ENCODE measurements at places on chromosomes 6 and 20.

- no peak for DNase-seq
Observed at GRCh38 chr20:3158968-3159431, 665 bp downstream of the FASTKD5 start.

DNA sequence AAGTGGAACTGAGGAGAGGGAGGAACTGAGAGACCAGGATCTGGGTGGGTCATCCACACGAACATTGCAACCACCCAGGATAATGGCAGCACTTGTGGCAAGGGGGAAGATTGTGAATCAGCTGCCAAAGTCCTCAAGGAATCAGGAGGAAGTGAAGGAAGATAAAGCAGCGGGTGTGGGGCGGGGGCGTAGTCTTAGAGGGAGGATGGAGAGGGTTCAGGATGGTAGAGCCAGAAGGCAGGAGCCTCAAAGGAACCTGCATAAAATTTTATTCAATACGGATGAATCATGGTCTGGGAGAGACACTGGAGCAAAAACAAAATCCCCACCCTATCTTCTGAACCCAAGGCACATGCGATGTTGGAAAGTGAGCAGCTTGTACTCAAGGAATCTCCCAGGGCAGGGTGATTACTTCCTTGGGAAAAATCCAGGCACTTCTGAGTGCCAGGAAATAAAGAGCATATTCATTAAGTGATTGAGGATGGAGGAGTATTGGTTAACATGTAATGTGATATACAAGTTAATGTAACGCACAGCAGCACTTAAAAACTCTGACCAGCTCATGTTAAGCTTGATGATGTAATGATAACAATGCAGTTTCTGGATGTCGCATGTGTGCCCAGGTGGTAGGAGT lies 82.0 kb upstream of the B3GAT2 start:
- DNase-seq, result no peak

DNA sequence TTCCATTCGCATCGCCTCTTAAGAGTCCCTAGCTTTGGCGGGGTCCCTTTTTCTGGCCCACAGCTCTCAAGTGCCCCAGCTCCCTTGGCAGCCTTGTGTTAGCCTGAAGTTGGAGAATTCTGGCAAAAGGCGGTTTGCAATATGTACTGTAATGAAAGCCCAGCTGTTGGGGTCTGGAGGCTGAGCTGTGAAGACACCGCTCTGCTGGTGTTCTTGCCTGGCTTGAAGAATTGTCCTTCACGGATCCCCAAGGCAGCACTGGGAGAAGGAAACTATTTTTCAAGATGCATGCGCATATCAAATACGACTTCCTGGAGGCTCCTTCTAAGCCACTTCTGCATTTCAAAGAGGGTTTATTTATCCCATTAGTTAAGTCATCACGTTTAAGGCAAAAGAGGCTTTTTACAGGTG lies 21.4 kb upstream of the CITED2 start:
- no peak for DNase-seq

GRCh38 chr6:99119109-99120031 lies 171.6 kb upstream of the FBXL4 start:
- DNase-seq, result no peak

DNA sequence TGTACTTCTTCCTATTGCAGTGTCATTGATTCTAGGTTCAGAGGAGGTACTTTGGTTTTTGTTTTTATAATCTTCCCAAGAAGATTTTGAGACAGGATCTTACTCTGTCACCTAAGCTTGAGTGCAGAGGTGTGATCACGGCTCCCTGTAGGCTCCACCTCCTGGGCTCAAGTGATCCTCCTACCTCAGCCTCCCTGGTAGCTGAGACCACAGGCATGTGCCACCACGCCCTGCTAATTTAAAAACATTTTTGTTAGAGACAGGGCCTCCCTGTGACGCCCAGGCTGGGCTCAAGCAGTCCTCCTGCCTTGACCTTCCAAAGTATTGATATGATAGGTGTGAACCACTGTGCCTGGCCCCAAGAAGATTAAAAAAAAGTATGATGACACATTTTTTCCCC lies 3.4 kb upstream of the SLC17A5 start:
- DNase-seq, result no peak

- no peak for DNase-seq
Observed at GRCh38 chr6:153312634-153313033, 181.6 kb upstream of the RGS17 start.

- no peak for DNase-seq
Observed at GRCh38 chr6:33206027-33206863, 1.8 kb downstream of the HSD17B8 start.

DNA sequence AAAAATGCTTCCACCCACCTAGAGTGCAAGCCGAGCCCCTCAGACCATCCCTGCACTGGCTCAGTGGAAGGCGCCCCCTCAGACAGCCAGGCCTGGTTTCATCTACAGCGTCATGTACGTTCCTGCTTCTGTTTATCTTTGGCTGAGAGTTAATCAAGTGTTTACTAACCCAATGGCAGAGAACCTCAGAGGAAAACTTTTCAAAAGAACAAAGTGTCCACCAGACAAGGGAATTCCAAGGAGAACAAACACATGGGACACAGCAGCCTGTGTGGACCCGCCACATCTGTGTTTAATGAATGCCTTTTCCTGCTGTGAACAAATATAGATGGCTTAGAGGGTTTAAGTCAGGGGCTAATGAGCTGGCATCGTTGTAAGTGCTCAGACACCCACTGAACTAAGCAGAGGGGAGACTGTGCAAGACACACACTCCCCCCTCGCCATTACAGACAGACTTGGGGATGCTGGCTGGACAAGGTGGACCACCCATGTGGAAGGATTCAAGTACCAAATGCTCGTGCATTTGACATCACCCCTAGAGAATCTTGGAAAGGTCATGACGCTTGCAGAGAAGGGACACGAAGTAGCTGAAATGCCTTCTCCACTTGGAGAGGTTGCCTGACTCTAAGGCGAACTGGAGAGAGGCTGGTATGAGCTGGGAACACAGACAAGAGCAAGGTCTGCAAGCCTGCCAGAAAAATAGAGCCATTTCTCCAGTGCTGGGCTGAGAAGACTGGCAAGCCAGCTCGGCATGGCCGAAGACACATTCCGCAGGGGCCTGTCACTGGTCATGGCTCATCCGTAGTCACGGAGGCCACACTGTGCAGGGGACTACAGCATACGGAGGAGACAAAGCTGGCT lies 53.5 kb upstream of the NXT1 start:
- no peak for DNase-seq

DNA sequence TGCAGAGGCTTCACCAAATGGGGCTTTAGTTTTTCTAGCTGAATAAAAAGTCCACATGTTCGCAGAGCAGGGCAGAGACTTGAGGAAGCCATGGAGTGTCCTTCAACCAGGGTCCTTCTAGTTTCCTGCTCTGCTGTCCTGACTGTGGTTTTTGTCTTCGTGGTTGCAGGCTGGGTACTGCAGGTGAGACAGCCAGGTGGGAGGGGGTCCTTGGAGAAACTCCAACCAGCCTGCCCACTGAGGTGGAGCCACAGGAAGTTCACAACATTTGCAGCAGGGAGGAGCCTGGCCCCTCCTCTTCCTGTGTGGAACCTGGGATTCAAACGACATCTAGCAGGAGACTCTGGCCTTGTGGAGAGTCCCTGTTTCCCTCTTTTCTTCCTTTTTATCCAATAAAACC lies 68.8 kb upstream of the MYLIP start:
- no peak for DNase-seq

DNA sequence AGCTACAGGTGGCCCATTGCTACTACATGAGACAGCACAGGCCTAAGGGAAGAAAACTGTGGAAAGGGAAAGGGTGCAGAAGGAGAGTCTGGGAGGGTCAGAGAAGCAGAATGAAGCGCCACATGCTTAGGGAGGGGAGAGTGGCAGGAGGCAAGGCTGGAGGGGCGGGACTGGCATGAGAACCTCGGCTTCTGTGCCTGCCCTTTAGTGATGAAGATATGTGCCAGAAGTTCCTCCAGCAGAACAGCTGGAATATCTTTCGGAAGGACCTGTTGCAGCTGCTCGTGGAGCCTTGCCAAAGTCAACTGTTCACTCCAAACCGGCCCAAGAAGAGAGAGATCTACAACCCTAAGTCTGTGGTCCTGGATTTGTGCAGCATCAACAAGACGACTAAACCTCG lies 61.8 kb downstream of the CNBD2 start:
- DNase-seq, result no peak

DNA sequence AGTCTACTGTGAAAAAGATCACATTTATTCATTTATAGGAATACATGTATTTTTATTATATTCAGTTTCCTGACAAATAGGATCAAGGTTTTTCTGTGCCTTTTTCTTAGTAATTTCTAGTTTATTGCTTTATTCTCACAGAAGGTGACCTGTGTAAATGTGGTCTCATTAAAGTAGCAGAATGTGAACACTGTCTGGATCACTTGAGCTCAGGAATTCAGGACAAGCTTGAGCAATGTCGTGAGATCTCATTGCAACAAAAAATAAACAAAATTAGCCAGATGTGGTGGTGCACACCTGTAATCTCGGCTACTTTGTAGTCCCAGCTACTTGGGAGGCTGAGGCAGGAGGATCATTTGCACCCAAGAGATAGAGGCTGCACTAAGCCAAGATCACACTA lies 516.7 kb downstream of the CDKAL1 start:
- no peak for DNase-seq

DNA sequence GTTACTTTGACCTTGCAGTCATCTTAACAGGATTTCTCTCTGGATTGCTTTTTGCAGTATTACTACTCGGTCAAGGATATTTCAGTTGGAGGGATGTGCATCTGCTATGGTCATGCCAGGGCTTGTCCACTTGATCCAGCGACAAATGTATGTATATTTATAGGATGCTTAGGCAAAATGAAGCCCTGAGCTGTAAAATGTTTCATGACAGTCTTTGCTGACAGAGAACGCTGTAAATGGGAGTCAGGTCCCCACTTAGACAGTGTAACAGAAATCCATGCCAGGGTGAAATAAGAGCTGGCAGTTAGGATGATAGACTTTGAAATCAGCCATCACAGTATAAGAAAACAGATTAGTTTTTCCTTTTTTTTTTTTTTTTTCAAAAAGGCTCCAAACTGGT lies 264.0 kb downstream of the LAMA2 start:
- DNase-seq, result no peak

DNA sequence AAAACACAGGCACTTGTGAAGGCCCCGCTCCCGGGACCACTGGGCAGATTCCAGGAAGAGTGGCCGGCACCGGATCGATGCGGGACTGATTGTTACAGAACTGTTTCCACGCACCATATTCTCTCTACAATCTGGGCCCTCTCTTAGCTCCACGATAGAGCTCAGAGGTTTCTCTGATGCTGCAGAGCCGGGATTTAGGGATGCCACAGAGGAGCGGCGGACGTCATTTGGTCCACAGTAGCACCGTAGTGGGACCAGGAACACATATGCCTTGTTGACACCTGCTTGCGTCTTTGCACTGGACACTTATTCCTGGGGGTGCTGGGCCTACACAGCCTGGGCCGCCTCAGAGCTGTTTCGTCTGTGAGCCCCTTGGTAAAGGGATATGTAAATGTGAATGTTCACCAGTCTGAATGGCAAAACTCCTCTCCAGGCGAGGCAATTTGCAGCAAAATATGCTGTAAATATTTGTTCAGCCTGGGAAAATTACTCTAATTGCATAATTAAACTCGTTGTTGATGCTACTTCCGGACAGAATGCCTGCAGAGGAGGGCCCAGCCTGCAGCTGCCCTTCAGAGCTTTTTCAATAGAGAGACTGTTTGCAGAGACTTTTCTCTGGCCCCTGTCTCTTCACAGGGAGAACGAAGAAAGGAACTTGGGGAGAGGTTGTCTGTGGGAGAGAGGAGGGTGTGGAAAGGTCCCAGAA lies 9.4 kb downstream of the PCK1 start:
- no peak for DNase-seq

DNA sequence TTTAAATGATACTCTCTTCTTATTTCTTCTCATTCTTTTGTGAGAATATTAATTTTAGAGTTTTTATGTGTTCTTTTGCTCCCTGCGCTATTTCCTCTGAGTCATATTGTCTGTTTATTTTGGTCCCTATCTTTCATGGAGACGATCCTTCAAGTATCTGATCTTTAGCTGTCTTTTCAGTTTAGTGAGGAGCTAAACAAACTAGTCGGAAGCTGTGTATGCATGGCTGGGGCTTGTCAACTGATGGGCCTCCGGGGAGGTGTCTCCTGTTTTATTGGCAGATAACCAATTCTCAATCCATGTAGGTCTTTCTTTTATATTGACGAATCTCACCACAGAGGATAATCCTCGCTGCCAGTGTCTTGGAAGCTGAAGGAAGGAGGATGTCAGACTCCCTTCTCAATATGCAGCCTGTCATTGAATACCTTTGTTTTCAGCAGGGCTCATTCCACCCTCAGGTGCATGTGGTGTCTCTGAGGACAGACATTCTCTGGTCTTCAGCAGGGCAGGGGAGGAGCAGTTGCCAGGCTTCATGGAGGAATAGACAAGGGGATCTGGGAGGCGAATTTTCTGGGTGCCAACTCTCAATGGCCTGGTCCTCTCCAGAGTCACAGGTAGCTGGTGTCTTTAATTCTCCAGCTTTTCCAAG lies 64.9 kb downstream of the RNF182 start:
- DNase-seq, result no peak

GRCh38 chr20:38723848-38724625 lies at the start of gene SLC32A1:
SLC32A1 (plus strand) TSS chr20:38724486; CDS start chr20:38724725, 239 bp downstream.
- no peak for DNase-seq

GRCh38 chr6:136985502-136985901 lies 59.3 kb downstream of the IL20RA start:
- DNase-seq, result no peak

- no peak for DNase-seq
Observed at GRCh38 chr20:15109494-15109893, 772.1 kb upstream of the FLRT3 start.

- DNase-seq, result no peak
Observed at GRCh38 chr6:71408787-71409723, 120.4 kb downstream of the OGFRL1 start.

DNA sequence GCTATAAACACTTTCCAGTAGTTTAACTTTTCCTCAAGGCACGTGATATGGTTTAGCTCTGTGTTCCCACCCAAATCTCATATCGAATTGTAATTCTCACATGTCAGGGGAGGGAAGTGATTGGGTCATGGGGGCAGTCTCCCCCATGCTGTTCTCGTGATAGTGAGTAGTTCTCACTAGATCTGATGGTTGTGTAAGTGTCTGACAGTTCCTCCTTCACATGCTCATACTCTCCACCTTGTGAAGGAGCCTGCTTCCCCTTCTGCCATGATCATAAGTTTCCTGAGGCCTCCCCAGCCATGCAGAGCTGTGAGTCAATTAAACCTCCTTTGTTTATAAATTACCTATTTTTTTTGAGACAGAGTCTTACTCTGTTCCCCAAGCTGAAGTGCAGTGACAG lies 127.9 kb downstream of the DTNBP1 start:
- no peak for DNase-seq

GRCh38 chr6:336159-337114 lies 44.1 kb downstream of the DUSP22 start:
- DNase-seq, result no peak

- no peak for DNase-seq
Observed at GRCh38 chr20:58352468-58352867, 36.6 kb upstream of the VAPB start.

DNA sequence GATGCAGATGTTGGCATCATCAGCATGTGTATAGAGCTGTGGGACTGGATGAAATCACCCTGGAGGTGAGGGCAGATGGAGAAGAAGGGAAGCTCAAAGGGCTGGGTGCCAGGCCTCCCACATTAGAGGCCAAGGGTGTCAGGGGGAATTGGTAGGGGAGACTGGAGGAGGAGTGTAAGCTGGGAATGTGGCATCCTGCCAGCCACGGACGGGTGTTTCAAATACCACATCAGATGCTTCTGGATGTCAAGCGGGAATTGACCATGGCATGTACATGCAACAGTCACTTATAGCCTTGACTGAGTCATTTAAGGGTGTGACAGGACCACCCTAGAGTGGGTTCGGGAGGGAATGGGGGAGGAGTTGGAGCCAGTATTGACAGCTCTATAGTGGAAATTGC lies 9.6 kb downstream of the ERGIC3 start:
- DNase-seq, result no peak

Data from activated naive CD8-positive, alpha-beta T cell treated with anti-CD3 and anti-CD28 coated beads, Interleukin-2, amount 50 U/mL, for 16 hours (primary cell).